ENCODE measurements at places on chromosomes 5 and 9.

- no peak for DNase-seq
Measured at GRCh38 chr9:14455243-14455642, 141.3 kb upstream of the NFIB start.

DNA sequence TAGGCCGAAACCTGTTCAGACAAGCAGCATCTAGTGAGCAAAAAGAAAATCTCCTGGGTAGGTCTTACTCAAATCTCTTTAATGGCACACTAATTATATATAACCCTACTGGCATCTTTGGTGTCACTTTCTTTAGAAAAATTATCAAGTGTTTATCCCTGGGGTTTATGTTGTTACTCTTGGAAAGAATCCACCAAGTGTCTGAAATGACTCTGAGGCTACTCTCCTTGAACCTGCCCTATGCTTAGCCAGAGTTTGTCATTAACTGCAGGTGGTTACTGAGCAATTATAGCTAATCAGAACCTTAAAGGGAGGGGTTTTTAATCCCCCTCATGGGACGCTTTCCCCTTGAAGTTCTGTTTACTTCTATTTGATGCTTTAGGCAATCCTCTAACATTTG lies 381.9 kb downstream of the PLK2 start:
- DNase-seq: no peak

- DNase-seq: no peak
Measured at GRCh38 chr9:30235068-30235467, 2149.4 kb upstream of the ACO1 start.

DNA sequence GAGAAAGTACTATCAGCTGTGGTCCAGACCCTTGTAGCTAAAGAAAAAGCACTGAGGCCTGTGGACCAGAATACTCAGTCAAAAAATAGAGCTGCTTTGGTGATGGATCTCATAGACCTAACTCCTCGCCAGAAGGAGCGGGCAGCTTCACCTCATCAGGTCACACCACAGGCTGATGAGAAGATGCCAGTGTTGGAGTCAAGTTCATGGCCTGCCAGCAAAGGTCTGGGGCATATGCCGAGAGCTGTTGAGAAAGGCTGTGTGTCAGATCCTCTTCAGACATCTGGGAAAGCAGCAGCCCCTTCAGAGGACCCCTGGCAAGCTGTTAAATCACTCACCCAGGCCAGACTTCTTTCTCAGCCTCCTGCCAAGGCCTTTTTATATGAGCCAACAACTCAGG lies 8.9 kb downstream of the RAB24 start:
- DNase-seq: no peak

DNA sequence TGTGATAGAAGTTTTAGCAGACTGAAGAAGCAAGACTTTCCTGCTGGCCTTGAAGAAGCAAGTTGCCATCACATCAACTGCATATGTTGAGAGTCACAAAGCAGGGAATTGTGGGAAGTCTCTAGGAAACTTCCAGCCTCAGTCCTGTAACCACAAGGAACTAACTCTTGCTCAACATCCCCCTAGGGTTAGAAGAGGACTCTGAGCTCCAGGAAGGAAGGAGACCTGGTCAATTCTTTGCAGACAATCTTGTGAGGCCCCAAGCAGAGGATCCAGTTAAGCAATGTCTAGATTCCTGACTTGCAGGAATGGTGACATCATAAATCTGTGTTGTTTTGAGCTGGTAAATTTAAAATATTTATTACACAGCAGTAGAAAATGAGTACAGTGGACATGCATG lies 18.6 kb upstream of the ZNF366 start:
- peak; percentile 20 for DNase-seq

- no peak for DNase-seq
Measured at GRCh38 chr5:134608555-134608954, 24.1 kb downstream of the SAR1B start.

- DNase-seq: no peak
Measured at GRCh38 chr5:65359981-65360380, 121.7 kb downstream of the ADAMTS6 start.
